Smooth muscle cell of the brain vasculature (primary cell): ENCODE measurements at places on chromosomes 1 and 21.

GRCh38 chr1:110112656-110113055 is 413 bp downstream of the UBL4B start:
- DNase-seq: no peak

GRCh38 chr1:8702472-8702849 is 115.0 kb downstream of the RERE start:
- no peak for DNase-seq

GRCh38 chr1:201136355-201137023 is 9.5 kb upstream of the ASCL5 start:
- no peak for DNase-seq

DNA sequence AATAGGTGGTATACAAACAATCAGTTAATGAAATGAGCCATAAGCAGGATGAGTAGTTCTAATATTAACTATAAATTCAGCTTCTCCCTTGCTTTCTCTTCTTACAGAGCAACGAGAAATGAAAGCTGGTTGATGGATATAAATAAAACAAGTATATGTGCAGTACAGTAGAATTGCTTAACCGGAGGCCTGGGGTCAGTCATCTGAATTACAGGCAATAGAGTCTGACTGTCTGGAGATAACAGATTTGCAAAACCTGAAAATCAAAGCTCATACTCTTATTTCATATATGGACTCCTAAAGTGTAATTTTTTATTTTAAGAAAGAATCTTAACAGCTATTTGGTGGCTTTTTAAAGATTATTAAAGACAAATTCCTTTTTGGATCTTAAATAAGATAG is 43.1 kb upstream of the SGIP1 start:
- no peak for DNase-seq

- no peak for DNase-seq
Observed at GRCh38 chr1:109529881-109530456, 9.7 kb upstream of the GPR61 start.

GRCh38 chr1:66402194-66402593 is 131.8 kb upstream of the SGIP1 start:
- DNase-seq: peak; percentile 17

GRCh38 chr1:78855258-78855657 is 151.3 kb downstream of the ADGRL4 start:
- no peak for DNase-seq

GRCh38 chr1:205477759-205478247 is 22.0 kb upstream of the BLACAT1 start:
- no peak for DNase-seq

DNA sequence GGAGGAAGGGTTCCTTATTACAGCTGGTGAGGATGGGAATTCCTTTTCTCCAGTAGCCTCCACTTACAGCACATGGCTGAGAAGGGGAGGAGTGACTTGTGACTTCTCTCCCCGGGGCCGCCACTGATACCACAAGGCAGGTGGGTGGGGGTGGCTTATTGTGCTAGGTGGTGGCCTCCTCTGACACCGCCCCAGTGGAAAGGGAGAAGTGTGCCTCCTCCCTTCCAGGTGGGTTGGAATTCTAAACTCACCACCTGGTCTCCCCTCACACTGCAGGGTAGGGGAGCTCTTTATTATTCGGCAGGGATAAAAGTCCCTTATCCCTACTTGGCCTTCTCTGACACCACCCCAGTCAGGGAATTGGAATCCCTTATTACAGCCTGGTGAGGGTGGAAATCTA is 89.5 kb downstream of the CCDC30 start:
- no peak for DNase-seq

DNA sequence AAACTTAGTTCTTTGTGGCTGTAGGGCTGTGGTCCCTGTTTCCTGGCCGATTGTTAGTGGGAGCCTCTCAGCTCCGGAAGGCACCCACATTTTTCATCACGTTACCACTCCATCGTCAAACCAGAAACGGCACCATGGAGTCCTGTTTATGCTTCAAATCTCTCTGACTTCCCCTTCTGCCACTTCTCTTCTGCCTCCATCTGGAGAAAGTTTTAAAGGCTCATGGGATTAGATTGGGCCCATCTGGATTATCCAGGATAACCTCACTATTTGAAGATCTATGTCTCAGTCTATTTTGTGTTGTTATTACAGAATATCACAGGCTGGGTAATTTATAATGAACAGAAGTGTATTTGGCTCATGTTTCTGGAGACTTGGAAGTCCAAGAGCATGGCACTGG is 19.3 kb upstream of the IL22RA1 start:
- DNase-seq: no peak

GRCh38 chr1:17188889-17189631 is 15.9 kb upstream of the PADI1 start:
- no peak for DNase-seq

- no peak for DNase-seq
Observed at GRCh38 chr1:62724430-62724829, 36.2 kb upstream of the DOCK7 start.

DNA sequence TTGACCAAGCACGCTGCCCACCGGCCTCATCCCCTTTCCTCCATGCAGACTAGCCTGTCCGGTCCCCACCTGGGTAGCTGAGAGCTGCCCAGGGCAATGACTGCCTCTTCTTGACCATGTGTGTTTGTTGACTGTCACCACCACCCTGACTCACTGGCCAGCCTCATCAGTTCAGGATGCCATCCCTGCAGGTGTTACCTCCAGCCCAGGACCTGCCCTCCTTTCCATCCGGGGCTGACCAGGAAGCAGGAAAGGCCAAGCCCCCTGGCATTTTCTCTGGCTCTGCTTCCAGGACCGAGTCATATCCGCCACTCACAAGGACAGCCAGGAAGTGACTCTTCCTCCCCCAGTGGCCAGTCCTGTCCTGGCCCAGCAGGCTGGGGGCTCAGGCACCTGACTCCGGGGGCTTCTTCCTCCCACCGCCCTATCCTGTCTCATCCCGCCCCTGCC is 17.1 kb downstream of the EPHA2 start:
- DNase-seq: no peak

- DNase-seq: no peak
Observed at GRCh38 chr1:58702261-58703141, 2.6 kb upstream of the MYSM1 start.

DNA sequence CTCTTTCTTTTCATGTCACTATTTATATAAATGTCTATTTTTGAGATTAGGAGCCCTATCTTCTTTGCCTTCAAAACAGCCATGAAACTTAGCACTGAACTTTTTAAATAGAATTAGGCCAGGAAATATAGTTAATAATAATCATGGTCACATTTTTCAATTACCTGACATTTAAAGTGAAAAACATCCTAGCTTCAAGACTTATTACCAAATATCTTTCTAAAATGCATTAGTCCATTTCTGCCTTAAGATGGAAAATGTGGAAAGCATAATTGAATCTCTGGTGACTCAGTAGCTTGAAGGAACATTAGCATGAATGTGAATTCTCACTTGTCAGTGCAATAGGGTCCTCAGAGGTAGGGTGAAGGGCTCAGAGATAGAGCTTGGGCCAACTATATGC is 18.7 kb upstream of the RGS4 start:
- no peak for DNase-seq

DNA sequence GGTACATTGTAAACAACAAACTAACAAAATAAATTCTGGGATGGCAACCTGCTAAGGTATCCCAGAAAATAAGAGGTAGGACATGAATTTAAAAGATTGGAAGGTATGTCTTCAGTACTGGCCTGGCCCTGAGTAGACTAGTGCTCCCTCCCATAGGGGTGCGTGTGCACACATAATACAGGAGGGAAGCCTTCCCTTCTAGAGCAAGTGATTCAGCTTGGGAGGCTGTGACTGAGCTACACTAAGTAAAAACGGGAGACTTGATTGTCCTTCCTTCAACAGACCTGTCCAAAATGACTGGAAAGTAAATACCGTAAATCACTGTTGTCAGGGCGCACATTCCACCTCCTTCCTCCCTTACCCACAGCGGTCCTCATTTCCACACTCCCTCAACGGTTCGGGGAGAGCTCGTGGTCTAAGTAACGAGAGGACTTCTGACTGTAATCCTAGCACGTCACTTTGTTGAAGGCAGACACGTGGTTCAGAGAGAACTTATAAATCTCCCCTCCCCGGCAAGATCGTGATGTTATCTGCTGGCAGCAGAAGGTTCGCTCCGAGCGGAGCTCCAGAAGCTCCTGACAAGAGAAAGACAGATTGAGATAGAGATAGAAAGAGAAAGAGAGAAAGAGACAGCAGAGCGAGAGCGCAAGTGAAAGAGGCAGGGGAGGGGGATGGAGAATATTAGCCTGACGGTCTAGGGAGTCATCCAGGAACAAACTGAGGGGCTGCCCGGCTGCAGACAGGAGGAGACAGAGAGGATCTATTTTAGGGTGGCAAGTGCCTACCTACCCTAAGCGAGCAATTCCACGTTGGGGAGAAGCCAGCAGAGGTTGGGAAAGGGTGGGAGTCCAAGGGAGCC is at the start of gene TGFB2:
Gene TGFB2 (plus strand): TSS at position 523 of the 859 bp plus-strand sequence. CDS start 1,366 bp downstream, outside the sequence.
- no peak for DNase-seq

- no peak for DNase-seq
Observed at GRCh38 chr1:107952989-107953388, 12.0 kb downstream of the VAV3 start.

- no peak for DNase-seq
Observed at GRCh38 chr1:159141584-159142390, 29.6 kb upstream of the CADM3 start.

DNA sequence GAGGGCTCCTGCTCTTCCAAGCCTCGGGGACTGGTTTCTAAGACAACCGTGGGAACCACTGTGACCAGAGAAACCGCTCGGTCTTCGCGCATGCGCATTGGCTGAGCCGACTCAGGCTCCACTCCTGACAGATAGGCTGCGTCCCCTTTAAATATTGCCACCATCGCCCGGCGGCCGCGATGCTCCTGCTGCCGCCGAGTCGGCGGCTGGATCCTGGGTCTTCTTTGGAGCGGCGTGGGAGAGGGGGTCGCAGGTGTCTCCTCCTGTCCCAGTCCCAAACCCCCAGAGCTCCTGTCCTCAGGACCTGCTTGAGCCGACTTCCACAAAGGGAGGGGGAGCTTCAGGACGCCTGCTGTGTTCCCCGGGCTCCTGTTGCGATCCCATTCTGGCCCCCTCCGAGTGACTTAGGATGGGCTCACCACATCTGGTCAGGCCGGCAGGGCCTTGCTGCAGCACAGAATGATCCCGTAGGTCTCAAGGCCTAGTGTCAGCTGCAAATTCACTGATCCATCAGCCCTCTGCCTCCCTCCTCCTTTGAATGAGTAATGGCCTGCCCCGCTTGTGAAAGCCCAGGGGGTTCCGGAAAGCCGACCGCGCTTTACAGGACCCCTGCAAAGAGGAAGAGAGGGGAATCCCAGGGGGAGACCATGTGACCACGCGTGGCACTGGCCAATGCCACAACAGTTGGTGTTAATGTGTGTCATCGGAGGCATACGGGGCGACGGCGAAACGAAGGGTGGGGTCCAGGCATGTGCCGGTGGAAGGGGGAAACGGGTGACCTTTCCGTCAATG is 683.2 kb upstream of the TPTE start:
- DNase-seq: no peak

GRCh38 chr1:208127792-208128529 is 116.2 kb downstream of the PLXNA2 start:
- DNase-seq: no peak

GRCh38 chr21:43193088-43193650 is 24.4 kb downstream of the CRYAA start:
- no peak for DNase-seq

DNA sequence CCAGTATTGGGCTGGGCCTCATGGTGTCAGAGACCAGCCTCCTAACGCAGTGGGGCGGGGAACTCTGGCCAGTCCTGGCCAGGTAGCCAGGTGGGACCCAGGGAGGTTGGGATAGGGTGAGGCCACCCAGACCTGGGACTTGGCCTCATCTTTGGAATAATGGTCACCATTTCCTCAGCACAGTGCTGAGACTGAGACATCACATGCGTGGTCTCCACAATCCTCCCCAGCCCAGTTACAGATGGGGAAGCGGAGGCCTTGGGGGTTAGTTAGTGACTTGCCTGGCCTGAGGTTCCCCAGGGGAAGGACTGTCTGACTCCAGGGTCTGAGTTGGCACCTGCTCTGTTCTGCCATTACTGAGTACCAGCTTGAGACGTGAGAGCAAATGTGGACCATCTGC is 77.9 kb upstream of the CASZ1 start:
- no peak for DNase-seq

DNA sequence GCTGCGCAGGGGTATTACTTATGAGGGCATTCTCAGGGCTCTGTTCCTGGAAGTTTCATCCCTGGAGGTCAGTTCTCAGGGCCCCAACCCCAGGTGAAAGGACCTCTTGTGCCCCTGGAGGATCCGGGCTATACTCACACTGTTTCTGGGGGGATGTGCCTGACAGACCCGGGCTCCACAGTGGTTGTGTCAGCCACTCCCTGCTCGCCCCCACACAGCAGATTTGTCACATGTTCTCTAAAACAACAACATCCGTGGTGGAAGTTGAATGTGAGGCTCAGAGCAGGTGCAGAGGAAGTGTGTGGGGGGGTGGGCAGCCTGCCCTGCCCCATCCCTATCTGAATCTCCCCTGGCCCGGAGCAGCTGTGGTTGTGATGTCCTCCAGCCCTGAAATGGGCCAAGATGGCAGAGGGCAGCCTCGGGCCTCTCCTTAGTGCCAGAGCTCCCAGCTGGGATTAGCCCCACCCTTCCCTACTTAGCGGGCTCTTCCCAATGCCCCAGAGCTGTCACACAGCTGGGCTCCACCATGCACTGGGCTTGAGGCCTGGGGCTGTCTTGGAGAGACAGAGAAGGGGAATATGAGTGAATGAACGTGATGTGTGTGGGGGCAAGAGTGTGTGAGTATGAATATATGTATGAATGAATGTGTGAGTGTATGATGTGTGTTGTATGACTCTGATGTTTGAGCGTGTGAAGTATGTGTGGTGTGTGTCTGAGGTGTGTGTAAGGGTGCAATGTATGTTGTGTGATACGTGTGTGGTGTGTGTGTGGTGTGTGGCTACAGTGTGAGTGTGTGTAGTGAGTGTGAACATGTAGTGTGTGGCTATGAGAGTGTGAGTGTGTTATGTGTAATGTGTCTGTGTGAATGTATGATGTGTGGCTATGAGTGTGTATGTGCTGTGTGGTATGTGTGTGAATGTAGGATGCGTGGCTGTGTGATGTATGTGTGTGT is 1.5 kb upstream of the FCMR start:
- no peak for DNase-seq

DNA sequence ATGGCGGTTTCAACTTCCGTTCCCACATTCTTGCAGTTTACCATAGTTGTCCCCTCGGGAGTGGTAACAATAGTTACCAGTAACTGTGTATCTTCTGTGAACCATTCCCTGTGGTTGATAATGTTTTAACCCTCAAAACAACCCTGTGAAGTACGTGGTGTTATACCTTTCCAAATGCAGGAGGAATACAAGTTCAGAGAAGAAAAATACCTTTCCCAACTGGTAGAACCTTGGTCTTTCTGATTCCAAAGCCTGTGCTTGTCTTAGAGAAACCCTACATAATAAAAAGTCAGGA is 789 bp downstream of the BTF3L4 start:
- DNase-seq: no peak
